ENCODE measurements at places on chromosomes 2 and 18.
A peak's percentile ranks its signal among the peaks of the same experiment; 100 is the strongest.

DNA sequence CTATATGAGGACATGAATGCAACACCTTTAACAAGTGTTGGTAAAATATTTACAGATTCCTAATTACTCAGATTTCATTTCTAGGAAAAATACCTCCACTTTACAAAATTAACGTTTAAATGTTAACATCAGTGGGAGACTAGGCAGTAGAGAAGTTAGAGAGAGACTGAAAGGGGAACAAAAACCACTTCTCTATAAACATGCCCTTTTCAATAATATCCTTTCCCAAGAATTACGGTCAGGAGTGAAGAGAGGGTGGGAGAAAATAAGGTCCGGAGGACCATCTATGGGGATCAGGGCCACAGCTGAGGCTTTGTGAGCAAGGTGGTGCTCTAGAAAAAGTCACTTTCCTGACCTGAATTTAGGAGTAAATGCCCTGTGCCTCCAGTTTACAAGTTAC, 65.3 kb upstream of the WIPF1 start:
- DNase-seq, result no peak

GRCh38 chr2:170716851-170717598, 1.9 kb downstream of the SP5 start:
- DNase-seq, result peak; percentile 16

- DNase-seq, result no peak
Measured at GRCh38 chr2:96888072-96889011, 18.5 kb upstream of the SEMA4C start.

- DNase-seq, result no peak
Measured at GRCh38 chr2:204608237-204608939, 63.1 kb downstream of the PARD3B start.

GRCh38 chr2:135162377-135162776, 110.3 kb downstream of the RAB3GAP1 start:
- DNase-seq, result no peak

DNA sequence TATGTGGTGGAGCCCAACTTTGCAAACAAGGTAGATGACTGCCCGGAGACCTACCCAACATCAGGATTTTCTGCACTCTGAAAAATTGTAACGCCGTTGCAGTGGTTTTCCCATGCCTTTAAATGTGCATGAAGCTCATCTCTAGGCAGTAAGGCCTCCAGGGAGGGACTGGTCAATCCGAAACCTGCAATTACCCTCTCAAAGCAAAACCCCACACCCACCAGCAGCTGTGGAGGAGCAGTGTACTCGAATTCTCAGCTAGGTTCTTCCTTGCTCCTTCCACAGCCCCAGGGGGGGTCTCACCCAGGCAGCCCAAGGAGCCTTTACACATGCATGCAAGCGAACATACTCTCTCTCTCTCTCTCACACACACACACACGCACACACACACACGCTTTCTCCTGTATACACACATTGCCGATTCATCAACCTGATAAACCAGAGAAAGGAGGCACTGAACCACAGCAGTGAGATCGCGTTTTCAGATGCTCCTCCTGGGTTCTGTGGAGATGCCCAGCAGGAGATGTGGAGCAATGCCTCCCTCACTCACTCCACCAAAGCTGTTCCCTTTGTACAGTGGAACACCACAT, 109.2 kb downstream of the VIT start:
- no peak for DNase-seq

GRCh38 chr2:7057865-7058400, 140.7 kb downstream of the RNF144A start:
- no peak for DNase-seq

GRCh38 chr2:237863102-237863511, 3.7 kb downstream of the RAMP1 start:
- DNase-seq, result no peak

- DNase-seq, result no peak
Measured at GRCh38 chr2:105307550-105307949, 22.0 kb downstream of the TGFBRAP1 start.

DNA sequence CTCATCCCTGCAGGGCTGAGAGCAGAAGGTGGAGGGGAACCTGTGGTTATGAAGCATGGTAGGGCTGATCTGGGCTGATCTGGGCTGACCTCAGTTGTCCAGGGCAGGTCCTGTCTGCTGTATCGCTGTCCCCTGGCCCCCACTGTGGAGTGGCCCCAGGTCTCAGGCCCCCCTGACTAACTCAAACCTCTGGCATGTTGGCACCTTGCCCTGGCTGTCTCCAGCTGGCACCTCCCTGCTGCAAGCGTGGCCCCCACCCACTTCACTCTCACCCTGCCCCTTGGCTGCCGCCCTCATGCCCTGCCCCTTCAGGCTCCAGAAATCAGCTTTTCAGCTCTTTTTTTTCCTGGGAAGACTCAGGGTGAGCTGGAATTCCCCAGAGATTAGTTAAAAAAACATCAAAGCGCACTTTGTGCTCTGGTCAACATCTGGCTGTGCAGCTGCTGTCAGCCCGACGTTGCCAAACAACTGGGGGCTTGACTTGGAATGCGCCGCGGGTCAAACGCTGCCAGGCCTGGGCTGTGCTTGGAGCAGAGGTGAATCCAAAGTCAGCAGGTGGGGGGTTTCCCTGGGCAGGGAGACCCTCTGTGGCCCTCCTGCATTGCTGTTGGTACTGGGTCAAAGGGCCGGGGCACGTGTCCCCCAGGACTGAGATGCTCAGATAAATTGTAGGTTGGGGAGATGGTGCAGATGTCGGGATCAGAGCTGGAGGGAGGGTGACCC, 173.8 kb upstream of the HDAC4 start:
- DNase-seq, result no peak

DNA sequence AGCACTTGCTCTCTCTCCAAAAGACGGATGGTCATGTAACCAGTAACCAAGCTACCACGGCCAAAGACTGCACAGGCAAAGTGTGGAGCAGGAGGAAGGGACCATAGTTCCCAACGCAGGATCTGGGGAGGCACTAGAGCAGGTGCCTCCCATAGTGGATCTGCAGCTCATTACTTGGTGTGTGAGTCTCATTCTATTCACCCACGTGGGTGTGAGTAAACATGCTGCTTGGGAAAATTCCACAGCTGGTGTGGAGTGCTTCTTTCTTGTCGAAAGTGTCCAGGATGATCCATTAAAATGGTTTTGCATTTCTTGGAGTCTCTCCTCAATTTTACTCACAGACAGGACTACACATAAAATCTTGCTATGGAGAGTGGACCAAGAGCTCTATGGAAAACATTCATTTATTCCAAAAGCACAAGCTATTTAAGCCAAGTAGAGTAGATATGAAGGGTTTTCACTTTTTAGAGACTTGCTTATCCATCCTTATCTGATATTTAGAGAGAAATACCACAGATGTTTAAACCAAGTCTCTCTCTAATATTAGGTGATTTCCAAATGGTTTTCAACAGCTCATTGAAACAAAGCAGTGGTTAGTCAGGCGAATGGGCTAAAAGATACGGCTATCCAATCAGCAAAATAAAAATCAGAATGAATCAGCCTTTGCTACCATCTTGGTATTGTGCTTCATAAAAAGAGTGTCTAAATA, 104.3 kb upstream of the CCDC195 start:
- DNase-seq, result no peak

- no peak for DNase-seq
Measured at GRCh38 chr2:203909261-203909967, 27.1 kb upstream of the ICOS start.

- no peak for DNase-seq
Measured at GRCh38 chr18:2902327-2902726, 55.5 kb downstream of the EMILIN2 start.

DNA sequence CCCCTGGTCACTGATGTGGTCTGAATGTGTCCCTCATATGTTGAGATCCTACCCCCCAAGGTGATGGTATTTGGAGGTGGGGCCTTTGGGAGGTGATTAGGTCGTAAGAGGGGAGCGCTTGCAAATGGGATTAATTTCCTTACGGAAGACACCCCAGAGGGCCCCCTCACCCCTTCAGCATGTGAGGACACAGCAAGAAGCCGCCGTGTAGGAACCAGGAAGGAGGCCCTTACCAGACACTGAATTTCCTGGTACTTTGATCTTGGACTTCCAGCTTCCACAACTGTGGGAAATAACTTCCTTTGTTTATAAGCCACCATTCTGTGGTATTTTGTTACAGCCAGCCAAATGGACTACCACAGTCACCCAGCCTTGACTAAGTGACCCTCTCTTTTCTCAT, 35.9 kb downstream of the NCK2 start:
- DNase-seq, result no peak

DNA sequence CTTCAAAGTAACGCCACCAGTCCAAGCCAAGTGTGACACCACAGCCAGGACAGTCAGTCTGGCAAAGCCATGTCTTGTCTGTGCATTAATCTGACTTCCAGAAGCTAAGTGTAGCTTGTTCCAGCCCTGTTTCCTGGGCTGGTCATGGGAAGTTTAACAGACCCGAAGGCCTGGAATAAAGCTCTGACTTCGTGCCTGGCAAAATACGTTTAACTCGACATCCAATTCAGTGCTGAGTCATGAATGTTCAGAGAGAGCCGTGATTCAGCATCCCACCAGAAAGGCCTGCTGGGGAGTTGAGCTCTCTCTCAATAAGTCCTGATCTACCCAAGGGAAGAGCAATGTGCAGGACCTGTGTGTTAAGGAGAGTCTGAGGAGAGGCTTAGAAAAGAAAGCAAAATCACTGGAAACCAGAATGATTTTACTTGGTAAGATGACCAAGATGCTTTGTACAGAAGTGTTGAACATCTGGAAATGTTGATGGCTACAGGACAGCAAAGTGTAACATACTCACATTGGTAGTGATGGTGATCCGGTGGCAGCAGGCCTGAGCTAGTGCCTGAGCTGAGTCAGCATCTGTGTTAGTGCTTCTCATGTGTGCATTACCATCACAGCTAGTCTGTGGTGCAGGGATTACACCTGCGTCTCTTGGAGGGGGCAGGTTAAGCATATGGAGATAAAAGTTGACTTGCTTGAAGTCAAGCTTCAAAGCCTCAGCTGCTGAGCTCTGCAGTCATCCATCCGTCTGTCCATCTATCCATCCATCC, 743.7 kb upstream of the HS6ST1 start:
- DNase-seq, result no peak

DNA sequence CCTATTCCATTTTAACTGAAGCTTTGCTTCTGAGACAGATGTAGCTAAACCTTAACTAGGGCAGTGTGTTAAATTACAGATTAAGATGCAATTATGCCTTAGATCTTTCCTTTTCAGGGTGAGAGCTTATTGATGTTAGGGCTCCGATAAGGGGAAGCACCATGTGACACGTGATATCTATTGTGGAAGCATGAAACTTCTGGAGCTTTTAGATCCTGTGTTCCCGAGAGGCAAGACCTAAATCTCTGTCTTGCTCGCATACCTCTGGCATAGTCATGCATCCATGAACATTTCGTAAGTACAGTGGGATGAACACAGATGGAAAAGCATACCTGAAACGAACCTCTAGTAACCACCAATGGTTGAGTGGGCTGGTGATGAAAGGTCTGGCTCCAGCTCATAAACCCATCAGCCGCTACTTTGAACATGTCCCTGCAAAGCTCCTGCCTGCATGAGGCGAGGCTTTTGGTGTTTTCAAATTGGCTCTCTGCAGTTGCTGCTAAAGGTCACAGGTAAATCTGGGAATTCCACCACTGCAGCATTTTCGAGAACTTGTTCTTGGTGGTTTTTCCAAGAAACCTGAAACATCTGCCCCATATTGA, 3.7 kb upstream of the NRP2 start:
- DNase-seq, result no peak

DNA sequence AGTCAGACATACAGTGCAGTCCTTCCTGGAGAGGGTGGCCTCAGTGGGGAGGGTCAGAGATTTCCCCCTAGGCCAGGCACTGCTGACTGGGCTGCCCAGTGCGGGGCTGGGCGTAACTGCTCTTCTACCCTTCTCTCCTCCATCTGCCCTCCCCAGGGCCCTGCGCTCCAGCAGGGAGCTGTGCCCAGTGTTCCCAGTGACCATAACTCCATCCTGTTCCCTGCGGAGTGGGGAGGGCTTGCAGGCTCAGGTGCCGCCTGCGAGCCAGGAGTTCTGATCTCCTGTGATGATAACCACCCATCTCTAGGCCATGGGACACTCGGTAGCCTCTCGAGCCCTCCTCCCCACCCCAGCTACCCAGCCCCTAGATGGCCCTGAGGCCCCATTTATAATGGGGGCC, 107.6 kb downstream of the SMAD7 start:
- DNase-seq, result no peak

Measured in activated CD4-positive, alpha-beta T cell treated with anti-CD3 and anti-CD28 coated beads for 4 hours (primary cell).